ENCODE measurements at places on chromosomes 7 and 10.

DNA sequence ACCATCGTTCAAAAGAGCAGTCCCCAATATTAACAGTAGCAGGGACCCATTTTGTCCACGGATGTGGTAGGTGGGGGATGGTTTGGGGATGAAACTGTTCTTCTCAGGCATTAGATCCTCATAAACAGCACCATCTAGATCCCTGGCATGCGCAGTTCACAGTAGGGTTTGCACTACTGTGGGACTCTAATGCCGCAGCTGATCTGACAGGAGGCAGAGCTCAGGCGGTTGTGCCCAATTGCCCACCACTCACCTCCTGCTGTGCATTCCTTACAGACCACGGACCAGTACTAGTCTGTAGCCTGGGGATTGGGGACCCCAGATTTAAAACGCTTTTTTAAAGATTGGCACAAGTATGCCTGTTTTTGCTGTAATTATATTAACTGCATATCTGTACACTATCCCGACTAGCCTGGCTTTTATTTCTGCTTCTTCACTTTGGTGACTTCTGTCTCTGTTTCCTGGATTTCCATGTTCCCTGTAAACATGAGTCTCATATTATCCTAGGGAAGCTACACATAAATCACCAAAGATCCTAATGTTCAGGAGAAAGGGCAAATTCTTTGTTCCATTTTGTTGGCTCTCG is 163.3 kb upstream of the AKR1E2 start:
- no peak for DNase-seq

DNA sequence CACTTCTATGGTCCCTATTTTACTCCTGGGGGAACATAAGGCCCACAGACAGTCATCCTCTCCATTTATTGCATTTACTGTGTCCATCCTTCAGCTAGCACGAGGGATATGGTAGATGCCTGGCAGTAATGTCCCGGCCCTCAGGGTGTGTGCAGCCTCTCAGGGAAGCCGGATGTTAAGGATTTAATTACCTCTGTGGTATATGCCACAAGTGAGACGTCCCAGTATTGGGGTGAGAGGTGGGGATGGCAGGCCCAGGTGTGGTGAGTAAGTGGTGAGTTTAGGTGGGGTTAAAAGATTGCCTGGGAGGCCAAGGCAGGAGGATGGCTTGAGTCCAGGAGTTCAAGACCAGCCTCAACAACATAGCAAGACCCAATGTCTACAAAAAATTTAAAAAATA is 144.9 kb downstream of the SH3PXD2A start:
- DNase-seq = no peak

DNA sequence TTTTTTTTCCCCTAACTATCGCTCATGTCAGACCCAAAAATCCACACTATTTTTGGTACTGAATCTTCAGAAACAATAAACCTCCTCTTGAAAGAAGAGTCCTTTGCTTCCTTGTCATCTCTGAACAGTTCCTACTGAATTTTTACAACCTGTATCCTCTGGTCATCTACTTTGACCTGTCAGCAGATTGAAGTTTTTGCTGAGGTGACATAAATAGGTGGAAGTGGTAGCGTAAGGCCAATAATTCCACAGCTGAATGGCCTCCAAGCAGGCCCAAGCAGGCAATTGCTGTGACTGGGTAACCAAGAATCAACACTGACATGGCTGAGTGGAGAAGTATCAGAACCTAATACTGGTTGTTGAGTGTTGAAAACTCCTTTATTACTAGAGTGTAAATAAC is 117.4 kb upstream of the MAGI2 start:
- DNase-seq = no peak

- no peak for DNase-seq
Observed at GRCh38 chr10:86057708-86058107, 308.9 kb downstream of the GRID1 start.

- DNase-seq = no peak
Observed at GRCh38 chr10:15579605-15580004, 140.1 kb downstream of the ITGA8 start.

DNA sequence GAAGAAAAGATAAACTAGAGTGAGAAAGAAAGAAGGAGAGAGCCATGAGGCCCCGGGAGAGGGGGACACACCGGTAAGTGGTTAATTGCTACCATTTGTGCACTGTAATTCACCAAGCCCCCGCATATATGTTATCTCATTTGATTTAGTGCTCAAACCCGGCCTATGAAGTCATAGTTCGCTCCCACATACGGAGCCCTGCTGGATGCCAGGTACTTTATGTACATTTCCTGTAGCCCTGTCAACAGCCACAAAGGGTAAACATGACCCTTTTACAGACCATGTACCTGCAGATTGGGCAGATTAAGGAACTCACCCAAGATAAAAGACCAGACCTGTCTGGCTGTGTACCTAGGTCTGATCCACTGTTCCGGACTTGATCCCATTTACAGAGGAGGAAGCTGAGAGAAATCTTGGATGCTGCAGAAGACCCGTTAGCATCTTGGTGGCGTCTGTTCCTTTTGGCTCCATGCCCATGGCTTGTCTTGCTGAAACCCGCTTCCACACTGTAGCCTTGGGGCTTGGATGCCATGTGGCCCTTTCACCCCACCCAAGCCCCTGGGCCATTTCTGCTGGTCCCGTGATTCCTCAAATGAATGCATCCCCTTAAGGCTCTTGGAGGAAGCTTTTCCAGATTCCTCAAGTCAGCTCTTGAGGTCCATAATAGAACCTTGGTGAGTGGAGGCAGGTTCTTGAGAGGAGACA is 32.3 kb downstream of the FAM241B start:
- no peak for DNase-seq

GRCh38 chr10:19782430-19783089 is 33.7 kb upstream of the PLXDC2 start:
- DNase-seq = no peak

- no peak for DNase-seq
Observed at GRCh38 chr7:110170841-110171240, 920.1 kb upstream of the LRRN3 start.

- peak; percentile 18 for DNase-seq
Observed at GRCh38 chr7:76515999-76516443, 5.7 kb downstream of the UPK3B start.

Data from hypothalamus (tissue), 51 donors.